ENCODE measurements at places on chromosomes 1 and 21.
A peak's percentile ranks its signal among the peaks of the same experiment; 100 is the strongest.

DNA sequence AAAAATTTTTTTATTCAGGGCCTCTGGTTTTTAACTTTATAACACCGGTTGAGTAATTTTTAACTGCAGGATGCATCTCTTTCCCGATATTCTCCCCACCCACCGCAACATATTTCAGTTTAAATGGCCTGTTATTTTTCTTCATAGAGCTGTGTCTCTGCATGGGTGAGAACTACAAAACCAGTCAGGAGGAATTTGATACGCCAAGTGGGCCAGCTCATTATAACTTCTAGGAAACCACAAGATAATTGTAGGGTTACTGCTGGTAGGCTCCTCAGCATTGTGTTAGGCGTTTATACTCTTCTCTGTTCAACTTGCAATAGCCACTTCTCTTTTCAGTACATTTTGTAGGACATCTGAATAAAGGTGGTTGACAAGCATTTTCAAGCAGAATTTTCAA lies 169.7 kb downstream of the PBX1 start:
- DNase-seq = no peak

DNA sequence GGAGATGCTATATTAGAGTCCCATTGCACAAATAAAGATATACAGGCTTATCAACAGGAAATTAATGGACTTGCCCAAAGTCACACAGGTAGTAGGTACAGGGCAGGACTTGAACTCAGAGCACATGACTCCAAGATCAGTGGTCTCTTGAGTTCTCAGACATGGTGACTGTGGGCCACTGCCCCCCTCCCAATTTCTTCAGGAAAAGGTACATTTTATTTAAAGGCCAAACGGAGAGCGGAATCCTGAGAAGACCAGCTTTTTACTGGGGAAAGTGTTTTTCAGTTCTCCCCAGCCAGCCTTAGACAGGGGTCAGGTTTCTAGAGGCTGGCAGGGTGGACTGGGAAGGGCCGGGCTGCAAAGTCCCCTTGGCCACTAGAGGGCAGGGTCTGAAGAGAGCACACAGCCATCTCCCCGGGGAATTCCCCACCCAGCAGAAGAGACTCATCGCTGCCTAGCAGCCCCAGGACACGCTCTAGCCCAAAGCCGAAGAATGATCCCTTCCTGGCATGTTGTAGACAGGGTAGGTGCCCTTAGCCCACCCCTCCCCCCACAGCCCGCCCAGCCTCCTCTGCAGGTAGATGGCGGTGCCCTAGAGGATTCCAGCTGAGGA lies 29.7 kb downstream of the ACP6 start:
- DNase-seq = peak; percentile 49

GRCh38 chr1:24555591-24556413 lies at the start of gene NCMAP:
Gene NCMAP, plus strand, starts transcription at chr1:24556087. Its CDS starts 39,344 bp downstream, at chr1:24595431.
- DNase-seq = no peak

- DNase-seq = no peak
Observed at GRCh38 chr1:30526652-30527345, 196.6 kb downstream of the MATN1 start.

DNA sequence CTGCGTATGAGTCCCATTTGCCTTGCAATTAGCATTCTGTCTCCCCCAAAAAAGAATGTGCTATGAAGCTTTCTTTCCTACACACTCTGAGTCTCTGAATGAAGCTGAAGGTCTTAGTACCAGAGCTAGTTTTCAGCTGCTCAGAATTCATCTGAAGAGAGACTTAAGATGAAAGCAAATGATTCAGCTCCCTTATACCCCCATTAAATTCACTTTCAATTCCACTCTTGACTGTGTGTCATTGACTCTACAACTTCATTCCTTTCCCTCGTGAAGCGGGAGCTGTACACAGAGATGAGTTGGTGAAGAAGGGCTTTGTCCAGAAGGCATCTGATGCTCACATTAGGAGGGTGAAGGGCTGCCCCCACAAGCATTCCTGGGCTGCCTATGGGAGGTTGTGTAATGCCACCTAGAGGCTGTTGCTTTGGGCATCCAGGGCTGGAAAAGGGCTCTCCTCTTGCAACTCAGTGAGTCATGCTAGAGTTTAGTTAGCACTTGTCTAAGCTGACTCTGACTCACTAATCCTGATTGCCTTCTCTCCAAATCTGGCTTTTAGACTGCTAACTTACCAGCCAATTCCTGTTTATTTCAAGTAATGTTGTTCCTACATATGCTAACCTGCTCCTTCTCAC lies 1.8 kb downstream of the SPRR1B start:
- DNase-seq = no peak

DNA sequence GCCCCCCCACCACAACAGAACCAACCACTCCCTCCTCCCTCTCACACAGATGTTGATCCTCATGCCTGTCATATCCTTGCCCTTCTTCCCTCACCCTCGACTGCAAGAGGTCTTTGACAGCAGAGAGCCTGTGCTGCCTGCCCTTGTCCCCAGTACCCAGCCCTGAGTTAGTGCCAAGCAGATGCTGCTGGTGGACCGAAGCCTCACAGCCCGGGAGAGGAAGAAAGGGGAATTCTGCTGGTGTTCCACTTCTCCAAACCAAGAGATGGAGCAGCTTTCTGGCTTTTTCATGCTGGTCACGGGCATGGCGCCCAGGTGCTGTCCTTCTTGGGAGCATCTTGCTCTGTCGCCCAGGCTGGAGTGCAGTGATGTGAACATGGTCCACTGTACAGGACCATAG lies 69.1 kb downstream of the SLC66A1 start:
- DNase-seq = no peak

- no peak for DNase-seq
Observed at GRCh38 chr1:152190589-152190988, 31.6 kb upstream of the RPTN start.

- no peak for DNase-seq
Observed at GRCh38 chr21:44255511-44255981, 6.2 kb downstream of the DNMT3L start.

GRCh38 chr1:232138044-232138443 lies 491.9 kb downstream of the SIPA1L2 start:
- DNase-seq = no peak

GRCh38 chr1:5991381-5992025 lies 722 bp downstream of the NPHP4 start:
- DNase-seq = no peak

- no peak for DNase-seq
Observed at GRCh38 chr1:220432408-220432807, 95.5 kb upstream of the MARK1 start.

DNA sequence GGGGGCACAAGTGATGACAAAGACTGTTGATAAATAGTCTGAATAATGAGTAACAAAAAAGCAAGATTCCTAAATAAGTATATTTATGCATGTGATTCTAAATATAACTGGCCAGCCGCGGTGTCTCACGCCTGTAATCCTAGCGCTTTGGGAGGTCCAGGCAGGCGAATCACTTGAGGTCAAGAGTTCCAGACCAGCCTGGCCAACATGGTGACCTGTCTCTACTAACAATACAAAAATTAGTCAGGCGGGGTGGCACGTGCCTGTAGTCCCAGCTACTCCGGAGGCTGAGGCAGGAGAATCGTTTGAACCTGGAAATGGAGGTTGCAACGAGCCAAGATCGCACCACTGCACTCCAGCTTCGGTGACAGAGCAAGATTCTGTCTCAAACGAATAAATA lies 161.5 kb downstream of the TOMM20 start:
- DNase-seq = no peak

GRCh38 chr1:91568261-91568660 lies 67.6 kb downstream of the CDC7 start:
- DNase-seq = no peak

DNA sequence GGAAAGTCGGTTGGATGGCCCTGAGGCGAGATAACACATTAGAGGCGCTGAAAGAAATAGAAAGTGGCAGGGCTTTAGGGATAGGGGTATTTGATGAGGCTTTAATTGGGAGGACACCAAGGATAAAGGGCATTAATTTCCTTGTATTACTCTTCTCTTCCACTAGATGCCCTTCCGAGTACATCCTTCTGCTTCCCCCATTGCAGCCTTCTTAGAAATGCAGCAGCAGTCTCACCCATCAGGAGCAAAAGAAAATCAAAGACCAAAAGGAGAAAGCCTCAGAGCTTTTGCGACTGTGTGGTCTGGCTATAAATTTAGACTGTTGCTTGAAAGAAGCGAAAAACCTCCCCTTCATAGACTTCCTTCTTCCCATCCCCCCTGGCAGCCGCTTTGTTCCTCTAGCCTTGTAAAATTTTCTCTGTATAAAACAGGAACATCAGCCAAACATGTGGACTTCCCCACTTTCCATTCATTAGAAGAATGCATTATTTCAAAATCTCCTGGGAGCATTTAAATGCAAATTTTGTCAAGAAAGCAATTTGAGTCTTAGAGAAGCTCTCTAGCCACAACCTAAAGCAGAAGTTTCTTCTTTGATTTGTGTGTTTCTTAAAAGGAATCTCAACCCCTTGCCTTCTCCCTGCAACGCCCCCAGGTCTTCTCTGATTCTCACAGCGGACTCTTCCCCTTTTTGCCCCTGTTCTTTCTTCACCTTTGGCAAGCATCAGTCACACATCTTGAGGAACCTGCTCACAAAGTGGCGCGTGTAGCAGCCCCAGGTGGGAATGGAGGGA lies 76.6 kb downstream of the NDUFS5 start:
- no peak for DNase-seq

GRCh38 chr1:230548997-230549396 lies 93.3 kb upstream of the COG2 start:
- no peak for DNase-seq
